ENCODE measurements at places on chromosomes 16 and 17.

DNA sequence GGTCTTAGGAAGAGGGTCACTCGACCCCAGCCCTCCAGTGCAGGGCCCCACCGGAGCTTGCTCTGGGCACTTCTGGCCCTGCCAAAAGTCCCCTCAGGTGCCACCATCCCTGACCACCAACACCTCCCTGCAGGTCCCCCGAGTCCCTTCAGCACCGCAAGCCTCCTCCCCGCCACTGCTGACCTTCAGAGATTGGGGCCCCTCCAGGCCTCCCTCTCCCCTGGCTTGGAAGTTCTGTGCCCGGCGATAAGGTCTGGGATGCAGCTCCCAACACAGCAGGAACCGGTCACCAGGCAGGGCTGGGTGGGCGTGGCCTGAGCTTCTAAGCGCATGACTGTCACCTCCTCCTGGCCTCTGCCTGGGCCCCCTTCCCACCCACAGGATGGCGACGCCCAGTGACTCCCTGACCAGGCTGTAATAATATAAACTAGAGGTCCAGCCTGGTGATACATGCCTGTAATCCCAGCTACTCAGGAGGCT lies 11.2 kb downstream of the PIEZO1 start:
- DNase-seq = no peak

DNA sequence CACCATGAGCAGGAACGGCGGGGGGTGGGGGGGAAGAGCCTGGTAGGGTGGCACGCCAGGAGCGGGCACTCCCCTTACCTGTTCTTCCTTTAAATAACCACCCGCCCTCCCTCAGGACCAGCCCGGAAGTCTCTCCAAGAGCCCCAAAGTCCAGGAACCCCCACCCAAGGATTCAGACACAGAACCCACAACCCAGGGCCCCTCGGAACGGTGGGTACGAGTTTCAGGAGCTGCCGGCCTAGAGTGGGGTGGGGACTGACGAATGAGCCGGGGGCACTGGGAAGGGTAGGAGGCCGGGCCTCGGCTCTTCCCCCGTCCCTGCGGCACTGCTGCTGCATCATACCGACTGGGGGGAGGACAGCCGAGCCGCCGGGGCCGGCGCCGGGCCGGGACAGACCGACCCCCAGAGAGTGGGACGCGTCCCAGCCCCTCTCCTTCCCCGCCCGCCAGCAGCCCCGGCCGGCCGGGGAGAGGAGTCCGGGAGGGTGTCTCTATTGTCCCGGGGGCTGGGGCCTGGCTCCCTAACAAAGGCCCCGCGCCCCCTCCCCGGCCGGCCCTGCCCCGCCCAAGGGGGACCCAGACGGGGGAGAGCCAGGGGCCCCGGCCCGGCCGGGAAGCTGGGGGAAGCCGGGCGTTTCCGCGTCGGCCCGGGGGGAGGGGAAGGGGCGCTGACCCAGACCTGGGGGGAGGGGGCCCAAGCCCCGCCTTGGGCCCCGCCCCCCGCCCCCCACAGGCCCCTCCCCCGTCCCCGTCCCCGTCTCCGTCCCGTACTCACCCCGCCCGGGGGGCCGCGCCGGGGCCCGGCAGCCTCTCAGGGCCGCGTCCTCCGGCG lies 747 bp downstream of the ATXN7L3 start:
- no peak for DNase-seq

- DNase-seq = no peak
Measured at GRCh38 chr16:4689864-4690704, 3.3 kb upstream of the NUDT16L1 start.

DNA sequence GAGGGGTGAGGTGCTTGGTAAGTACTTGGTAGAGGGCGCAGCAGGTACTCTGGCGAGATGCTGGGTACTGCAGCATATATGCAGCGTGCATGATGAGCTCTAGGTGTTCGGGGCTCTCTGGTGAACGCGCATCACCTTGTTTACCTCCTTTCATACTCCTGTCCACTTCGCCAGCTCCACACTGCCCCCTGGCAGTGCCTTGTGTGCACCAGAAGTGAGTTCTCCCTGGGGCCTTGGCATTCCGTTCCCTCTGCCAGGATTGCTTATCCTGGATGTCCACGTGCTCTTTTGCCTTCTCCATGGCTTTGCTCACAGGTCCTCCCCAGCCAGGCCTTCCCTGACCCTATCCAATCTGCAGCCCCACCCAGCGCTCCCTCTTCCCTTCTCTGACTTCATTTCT lies 154.2 kb downstream of the MRM1 start:
- DNase-seq = no peak

- DNase-seq = no peak
Measured at GRCh38 chr16:52521570-52521969, 25.4 kb downstream of the TOX3 start.

DNA sequence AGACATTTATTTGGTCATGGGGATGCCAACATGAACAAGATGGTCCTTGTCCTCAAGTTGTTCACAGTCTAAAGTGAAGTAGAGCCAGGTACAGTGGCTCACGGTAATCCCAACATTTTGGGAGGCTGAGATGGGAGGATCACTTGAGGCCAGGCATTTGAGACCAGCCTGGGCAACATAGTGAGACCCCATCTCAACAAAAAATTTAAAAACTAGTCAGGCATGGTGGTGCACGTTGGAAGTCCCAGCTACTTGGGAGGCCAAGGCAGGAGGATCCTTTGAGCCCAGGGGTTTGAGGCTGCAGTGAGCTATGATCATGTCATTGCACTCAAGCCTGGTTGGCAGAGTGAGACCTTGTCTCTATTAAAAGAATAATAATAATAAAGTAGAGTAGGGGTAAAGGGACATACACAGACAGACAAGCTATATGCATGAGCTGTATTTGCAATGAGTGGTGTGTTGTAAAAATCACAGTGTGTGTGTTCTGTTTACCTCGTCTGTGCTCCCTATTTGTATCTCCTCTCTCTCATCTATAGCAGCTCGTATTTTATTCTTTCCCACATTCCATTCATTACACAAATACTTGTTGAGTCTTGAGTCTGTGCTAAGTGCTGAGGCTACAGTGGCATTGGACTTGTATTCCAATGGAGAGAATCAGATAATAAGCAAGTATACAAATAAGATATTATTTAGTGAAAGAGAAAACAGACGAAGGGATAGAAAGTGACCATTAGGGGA lies 73.9 kb upstream of the DHX40 start:
- no peak for DNase-seq
